ENCODE measurements at places on chromosomes 7 and 10.
A peak's percentile ranks its signal among the peaks of the same experiment; 100 is the strongest.

- DNase-seq = no peak
Measured at GRCh38 chr10:81101062-81101461, 563.4 kb downstream of the SH2D4B start.

DNA sequence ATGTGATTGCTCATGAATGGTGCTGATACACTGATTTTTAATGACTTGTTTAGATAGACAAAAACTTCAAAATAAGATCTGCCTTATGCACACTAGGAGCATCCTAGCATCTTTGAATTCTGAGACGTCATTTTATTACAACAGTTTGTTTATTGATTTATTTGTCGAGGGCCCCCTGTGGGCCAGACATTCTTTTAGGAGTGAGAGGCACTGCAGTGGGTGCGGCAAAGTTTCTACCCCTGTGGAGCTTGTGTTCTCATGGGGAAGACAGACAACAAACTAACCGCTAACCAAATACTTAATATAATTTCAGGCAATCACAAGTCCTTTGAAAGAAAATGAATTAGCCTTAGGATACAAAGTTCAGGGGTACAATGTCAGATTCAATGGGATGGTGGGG lies 363.1 kb downstream of the RPS24 start:
- no peak for DNase-seq

DNA sequence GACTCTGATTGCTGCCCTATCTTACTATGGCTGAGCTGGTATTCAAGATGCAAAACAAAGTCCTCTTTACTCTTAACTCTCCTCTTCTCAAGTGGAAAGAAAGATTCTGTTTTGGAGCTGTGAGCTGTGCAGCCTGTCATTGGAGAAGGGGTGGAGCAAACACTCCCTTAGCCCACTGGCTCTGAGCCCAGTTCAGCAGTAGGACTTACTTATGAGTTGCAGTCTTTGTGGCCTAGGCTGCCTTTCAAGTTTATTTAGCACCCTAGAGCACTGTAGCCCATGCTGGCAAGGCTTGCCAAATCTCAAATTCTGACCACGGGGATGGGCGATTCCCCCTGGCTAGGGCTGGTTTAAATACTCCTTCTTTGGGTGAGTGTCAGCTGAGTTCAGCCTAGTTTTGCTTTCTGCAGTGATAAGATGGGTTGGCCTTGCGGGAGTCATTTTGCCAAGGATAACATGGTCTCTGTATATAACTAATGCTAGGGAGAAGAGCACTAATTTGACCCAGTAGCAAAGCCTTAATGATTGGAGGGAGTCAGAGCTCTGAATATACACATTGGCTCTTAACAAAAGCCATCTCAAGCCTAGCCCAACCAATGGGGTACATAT lies 110.2 kb downstream of the MYO3A start:
- no peak for DNase-seq

- DNase-seq = peak; percentile 70
Measured at GRCh38 chr10:26621889-26622711, 75.4 kb upstream of the PDSS1 start.

DNA sequence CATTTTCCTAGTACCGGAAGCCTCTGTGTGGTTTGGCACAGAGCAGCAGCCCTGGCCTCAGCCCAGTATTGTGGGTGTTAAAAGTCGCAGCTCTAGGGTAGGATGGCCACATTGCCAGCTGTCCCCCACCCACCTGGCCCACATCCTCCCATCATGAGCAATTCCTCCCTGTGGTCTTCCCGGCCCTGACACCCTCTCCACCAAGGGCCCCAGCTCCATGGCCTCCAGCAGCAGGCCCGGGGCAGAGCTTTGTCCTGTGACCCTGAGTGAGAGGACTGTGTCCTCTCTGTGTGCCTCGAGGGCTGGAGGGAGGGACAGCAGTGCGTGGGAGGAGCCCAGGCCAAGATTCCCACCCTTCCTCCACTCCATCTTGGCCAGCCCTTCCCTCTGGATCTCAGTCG lies 93.7 kb downstream of the MYL10 start:
- DNase-seq = no peak

DNA sequence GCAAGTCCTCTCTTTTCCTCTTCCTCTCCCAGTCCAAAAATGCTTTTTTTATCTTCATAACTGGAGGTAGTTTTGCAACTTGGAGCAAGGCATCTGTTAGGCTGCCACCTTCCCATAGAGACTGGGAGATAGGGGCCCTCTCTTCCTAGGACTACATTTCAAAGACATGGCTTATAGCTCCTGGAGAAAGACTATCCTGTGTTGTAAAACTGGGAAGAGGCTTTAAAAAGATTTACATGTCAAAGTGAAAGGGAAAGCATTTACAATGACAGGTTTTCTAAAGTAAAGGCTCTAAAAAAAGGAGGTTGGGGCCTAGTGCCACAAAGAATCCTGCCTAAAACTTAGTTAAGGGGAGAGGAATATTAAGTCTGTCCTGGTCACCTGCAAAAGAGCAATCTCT lies 82.2 kb upstream of the SEMA3E start:
- DNase-seq = no peak

GRCh38 chr10:34816501-34817002 lies 1.5 kb upstream of the PARD3 start:
- peak; percentile 10 for DNase-seq

DNA sequence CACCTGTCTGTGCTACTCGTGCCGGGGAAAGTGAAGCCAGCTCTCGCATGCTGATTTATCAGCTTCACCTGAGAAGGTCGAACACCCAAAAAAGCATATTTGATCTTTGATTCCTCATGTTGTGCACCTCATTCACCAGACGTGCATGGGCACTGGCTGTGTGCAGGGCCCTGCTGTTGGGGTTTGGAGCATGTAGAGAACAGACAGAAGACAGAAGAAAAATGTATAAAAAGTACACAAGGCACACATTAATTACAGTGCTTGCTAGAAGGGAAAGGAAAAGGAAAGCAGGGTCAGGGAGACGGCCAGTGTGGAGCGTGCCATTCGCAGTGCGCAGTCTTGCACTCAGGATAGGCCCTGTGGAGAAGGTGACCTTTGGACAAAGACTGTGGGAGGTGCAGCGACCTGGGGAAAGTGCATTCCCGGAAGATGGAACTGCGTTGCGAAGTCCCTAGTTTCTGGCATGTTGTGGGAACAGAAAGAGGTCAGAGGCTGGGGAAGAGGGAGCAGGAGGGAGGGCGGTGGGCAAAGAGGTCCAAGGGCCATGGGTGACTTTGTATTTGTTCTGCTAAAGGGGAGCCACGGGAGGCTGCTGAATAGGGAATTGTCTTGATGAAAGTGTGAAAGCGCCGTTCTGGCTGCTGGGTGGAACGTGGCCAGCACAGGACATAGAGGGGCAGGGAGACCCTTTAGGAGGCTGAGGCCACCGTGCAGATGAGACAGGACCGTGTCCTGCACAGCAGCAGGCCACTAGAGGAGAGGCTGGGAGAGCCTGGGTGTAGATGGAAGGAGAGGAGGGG lies 232.8 kb downstream of the GLRX3 start:
- no peak for DNase-seq

- DNase-seq = no peak
Measured at GRCh38 chr7:33814400-33814799, 90.9 kb upstream of the BMPER start.

DNA sequence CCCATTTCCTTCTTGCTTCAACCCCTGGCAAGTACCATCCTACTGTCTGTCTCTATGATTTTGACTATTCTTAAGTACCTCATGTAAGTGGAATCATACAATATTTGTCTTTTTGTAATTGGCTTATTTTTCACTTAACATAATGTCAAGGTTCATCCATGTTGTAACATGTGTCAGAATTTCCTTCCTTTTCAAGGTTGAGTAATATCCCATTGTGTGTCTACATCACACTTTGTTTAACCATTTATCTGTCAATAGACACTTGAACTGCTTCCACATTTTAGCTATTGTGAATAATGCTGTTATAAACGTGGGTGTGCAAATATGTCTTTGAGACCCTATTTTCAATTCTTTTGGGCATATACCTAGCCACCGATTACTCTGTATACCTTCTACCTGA lies 14.0 kb upstream of the CDK14 start:
- peak; percentile 68 for DNase-seq

DNA sequence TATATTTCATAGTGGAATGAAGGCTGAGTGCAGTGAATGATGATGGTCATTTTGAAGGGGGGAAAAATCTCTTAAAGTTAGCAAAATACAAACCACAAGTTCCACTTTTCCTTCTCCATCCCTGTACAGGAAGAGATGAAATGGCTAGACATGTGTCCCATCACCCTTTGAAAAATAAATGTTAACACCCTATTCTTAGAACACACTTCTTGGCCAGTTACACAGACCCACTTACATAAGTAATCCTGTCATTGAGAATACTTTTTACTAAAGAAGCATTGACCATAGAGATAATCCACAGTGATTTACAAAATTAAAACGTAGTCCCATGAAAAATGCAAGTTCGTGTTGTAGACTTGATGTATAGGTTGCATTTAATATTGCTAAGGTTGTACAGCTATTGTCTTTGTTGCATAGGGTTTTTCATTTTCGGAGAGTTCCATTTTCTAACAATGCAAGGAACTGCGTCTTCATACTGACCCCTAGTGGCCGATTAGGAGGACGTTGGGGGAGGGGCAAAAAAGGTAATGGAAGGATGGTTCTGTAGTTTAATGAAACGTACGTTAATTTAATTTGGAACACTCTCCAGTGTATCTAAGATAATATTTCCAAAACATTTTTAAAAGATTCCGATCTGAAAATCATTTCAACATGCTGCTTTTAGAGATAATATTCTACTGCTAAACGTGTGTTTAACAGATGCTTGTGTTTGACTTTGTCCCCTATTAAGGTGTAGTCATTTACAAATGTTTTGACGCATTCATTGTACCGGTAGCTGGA lies 60.9 kb downstream of the ARMC3 start:
- peak; percentile 81 for DNase-seq

DNA sequence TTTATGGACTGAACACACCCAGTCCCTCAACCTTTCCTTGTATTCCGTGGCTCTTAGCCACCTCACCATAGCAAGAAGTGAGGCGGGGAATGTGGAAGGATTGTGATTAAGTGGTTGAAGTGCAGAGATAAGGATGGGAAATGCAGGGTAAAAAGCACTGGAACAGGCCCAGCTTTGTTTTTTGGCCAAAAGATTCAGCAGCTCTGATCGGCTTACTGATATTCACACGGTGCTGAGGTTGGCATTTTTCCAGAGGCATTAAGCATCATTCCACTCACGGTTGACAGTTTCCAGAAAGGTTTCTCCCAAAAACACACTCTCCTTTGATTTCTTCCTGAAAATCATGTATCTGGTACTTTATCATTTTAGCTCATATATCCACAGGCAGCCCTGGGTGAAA lies 544.2 kb downstream of the CNTNAP2 start:
- no peak for DNase-seq

DNA sequence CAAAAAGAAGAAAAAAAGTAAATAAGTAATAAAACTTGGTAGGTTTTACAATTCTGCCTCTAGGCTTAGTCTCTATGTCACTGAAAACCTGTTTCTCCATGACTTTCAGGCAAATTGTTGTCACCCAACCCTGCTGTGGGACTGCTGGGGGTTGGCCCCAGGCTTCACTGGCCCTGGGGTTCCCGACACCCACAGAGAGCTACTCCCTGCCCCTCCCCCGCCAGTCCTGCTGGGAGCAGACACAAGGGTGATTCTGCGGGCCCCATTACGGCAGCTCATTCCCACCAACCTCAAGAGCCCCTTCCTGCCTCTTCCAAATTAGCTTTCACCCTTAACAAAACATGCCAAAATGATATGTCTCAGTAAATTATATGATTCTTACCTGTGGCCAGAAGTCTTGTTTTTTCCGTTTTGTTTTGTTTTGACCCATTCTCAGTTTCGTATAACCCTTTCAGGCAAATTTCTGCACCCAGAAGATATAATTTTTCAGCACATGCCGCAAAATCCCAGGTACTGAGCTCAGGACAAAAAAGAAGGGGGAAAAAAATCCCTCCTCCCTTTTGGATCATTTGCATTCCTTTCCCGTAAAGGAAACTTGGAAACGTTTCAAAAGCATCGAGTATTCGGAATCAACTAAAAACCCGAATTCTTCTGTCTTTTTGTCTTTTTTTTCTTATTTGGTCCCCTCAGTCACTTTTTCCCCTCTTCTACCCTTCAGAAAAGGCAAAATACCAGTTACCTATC lies 27.8 kb downstream of the CHST15 start:
- peak; percentile 67 for DNase-seq

DNA sequence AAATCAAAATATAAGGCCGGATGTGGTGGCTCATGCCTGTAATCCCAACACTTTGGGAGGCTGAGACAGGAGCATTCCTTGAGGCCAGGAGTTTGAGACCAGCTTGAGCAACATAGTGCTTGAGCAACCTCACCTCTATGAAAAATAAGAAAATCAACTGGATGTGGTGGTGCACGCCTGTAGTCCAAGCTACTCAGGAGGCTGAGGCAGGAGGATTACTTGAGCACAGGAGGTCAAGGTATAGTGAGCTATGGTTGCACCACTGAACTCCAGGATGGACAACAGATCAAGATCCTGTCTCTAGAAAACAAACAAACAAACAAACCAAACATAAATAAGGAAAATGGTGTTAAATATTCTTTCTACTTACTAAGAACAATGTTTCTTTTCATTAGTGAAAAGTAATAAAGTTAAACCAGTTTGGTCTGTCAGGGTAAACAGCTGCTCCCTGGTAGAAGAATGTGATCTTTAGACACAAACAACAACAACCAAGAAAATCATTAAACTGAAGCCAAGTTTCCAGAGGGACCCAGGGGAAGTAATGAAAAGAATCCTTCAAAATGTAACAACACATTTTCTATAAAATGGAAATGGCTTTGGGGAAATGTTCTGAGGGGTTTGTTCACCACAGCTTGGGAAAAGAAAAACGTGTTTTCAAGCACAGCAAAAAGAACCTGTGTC lies 17.5 kb upstream of the BAG3 start:
- no peak for DNase-seq

DNA sequence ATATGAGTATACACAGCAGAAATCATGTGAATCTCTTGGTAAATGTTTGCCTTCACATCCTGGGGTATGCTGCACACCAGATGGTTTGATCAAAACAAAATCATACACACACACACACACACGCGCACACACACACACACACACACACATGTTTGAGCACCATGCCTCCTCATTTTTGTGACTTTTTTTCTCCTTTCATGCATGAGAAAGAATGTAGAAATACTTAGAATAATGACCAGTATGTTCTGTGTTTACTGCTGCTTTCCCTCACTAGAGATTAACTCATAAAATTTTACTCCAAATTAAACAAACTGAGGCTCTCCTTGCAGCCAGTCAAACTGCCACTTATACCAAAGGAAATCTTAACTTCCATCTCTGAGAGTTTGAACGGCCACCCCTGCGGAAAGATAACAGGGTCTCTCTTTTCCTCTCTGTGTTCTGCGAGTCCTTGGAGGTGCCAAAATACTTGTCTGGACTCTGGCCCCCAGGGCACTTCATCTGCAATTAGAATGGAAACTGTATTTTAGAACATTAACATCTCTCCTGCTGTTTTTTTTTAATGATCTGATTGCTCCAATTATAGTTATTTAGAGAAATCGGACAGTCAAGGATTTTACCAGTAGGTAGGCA lies 320.8 kb upstream of the NFE2L3 start:
- DNase-seq = no peak

GRCh38 chr7:115585015-115585718 lies 445.4 kb downstream of the TFEC start:
- DNase-seq = no peak

All from suppressor macrophage treated with lipopolysaccharide for 1 hour (primary cell).